HT-29 (cell line): ENCODE measurements at places on chromosomes 1 and 21. TPM values are rescaled to one million over a fixed set of nuclear protein-coding genes. Genes with fewer than 3 reads are reported as not detected.

DNA sequence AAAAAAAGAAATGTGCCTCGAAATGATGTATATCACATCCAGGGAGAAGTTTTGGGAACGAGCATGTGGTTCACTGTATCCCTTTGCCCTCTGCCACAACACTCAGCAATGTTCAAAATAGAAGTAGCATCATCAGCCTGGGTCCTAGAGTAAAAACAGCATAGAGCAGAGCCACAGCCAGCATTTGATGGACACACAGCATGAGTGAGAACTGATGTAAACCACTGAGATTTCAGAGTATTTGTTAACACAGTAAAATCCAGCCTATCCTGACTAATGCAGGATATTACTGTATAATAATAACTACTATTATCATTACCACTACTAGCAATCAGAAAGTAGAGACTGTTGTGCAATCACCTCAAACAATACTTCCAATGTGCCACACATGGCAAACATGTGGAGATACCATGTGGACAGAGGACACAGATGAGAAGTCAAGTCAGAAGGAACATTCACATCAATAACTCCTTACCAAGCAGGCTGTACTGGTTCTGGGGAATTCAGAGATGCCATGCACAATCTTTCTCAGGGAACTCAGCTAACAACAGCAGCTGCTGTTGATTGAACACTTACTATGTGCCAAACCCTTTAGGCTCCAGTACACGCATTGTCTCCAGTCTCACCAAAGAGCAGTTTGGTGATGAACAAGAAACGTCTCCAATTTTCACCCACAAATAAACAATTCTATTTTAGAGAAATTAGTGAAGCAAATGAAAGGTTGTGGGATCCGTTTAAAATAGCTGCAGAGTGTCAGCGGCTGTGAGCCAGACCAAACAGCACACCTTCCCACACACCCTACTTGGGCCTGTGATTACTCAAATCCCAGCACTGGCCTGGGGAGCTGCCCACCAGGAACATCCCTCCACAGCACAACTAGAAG is 16.6 kb upstream of the GFI1 start:
- no peak for DNase-seq

Gene SLAMF9
- not detected in 2 replicates for total RNA-seq

- no peak for DNase-seq
Measured at GRCh38 chr1:164843743-164844500, 284.9 kb downstream of the PBX1 start.

GRCh38 chr1:241590719-241591118 is 49.5 kb downstream of the CHML start:
- no peak for DNase-seq

Gene SYNC
- 0.65 and 0.76 TPM in 2 replicates for total RNA-seq
